Activated T-helper 2 cell treated with anti-CD3 and anti-CD28 coated beads, Interferon-gamma antibody, Interleukin-2, Interleukin-4, amounts not matched to agents 10 μg/mL and 5 μg/mL and 100 μg/mL, durations not matched to agents 14 hours and 24 hours and 36 hours (primary cell): ENCODE measurements at places on chromosomes 7 and 10. TPM values are rescaled to one million over a fixed set of nuclear protein-coding genes. Genes with fewer than 3 reads are reported as not detected.

Gene LRRD1
- total RNA-seq, result 0.09 TPM in 1 of 2 replicates, not detected in the other

Gene TRIM50
- total RNA-seq, result not detected in 2 replicates

Gene SUMF2
- total RNA-seq, result 153 and 158 TPM in 2 replicates

Gene UFSP1
- 3.8 and 5.0 TPM in 2 replicates for total RNA-seq

DNA sequence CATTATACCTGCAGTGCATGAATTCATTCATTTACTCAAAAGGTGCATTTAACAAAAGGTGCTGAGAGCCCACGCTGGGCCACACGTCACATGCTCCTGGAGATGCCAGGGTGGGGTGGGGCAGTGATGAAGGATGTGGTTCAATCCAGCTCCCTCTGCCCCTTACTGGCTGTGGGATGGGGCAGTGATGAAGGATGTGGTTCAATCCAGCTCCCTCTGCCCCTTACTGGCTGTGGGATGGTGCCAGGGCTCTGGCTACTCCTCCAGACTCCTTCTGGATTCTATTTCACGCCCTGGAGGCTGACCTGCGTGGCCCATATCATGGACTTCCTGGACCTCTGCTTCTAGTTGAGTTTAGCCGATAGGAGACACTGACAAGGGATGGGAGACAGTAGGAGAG, 44.0 kb upstream of the CTBP2 start:
- H3K27ac ChIP-seq, result no peak overlapping the region
- no peak overlapping the region for H3K4me3 ChIP-seq
- no peak for DNase-seq
- H3K27me3 ChIP-seq, result no peaks in the 10 kb centered on the region

GRCh38 chr7:31171984-31172383, 119.9 kb downstream of the ADCYAP1R1 start:
- H3K27ac ChIP-seq, result no peak overlapping the region
- no peaks in the 10 kb centered on the region for H3K27me3 ChIP-seq
- H3K4me1 ChIP-seq, result no peaks in the 10 kb centered on the region
- no peak for DNase-seq
- H3K36me3 ChIP-seq, result no peaks in the 10 kb centered on the region

GRCh38 chr7:101121991-101122932, 4.6 kb upstream of the SERPINE1 start:
- H3K27me3 ChIP-seq, result peaks cover 37% of the 10 kb centered on the region

DNA sequence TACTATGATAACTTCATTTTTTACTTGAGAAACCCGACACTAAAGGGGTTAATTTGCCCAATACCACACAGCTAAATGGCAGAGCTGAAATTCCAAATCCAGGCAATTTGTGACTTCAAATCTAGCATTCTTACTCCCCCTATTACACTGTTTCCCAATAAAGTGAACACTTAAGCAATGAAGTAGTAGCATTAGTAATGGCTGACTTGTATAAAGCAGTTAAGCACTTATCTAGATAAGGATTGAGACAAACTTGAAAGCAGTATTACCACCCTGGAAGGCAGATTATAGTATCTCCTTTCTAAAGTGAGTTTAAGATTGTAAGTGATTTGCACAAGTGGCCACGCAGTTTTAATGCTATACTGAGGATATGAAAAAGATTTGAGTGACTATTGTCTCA, 39.3 kb downstream of the WASL start:
- no peak for DNase-seq
- H3K4me1 ChIP-seq, result peaks cover 35% of the 10 kb centered on the region
- H3K4me3 ChIP-seq, result no peak overlapping the region
- H3K27ac ChIP-seq, result no peak overlapping the region
- H3K27me3 ChIP-seq, result no peaks in the 10 kb centered on the region

GRCh38 chr10:78802866-78803265, 265.9 kb upstream of the ZMIZ1 start:
- H3K4me1 ChIP-seq, result no peaks in the 10 kb centered on the region
- no peaks in the 10 kb centered on the region for H3K36me3 ChIP-seq
- no peak overlapping the region for H3K4me3 ChIP-seq

GRCh38 chr7:33050535-33051318, 11.8 kb downstream of the NT5C3A start:
- H3K36me3 ChIP-seq, result peaks cover 5% of the 10 kb centered on the region
- no peak for DNase-seq
- H3K27ac ChIP-seq, result no peak overlapping the region
- H3K27me3 ChIP-seq, result no peaks in the 10 kb centered on the region
- peaks cover 41% of the 10 kb centered on the region for H3K4me1 ChIP-seq
- H3K4me3 ChIP-seq, result no peak overlapping the region

DNA sequence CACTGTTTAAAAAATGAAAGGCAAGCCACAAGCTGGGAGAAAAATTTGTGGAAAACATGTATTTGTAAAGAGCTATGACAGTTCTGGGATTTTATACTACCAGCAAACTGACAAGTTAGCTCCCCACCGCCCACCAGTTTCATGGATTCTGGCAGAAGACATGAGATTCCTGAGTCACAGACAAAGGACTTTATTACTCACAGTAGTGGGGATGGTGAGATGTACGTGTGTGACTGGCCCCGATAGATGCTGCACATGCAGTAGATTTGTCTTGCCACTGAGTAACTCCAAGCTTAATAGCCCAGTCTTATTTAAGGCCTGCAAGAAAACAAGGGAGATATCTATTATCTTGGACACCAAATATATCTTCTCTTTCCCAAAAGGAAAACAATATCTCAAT, 281.7 kb downstream of the AHR start:
- H3K27me3 ChIP-seq, result peaks cover 13% of the 10 kb centered on the region
- no peak overlapping the region for H3K27ac ChIP-seq
- H3K36me3 ChIP-seq, result no peaks in the 10 kb centered on the region
- no peak overlapping the region for H3K4me3 ChIP-seq
- DNase-seq, result no peak
- peaks cover 2% of the 10 kb centered on the region for H3K4me1 ChIP-seq

DNA sequence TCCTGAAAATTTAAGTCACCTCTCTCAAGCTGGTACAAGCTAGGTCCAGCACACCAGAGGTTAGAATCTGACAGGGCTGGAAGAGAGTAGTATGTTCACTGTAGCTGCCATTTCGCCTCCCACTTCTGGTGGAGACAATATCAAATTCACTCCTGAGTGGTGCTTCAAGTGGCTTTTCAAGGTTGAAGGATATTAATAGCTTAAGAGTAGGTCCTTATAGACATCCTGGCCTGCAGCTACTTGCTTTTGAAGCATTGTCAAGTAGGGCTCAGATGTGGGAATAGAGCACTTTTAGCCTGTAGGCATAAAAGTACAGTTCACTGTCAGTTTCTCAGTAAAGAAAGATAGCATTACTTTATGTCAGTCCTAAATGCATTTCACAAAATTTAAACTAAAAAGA, 270.5 kb upstream of the PLPP4 start:
- no peak overlapping the region for H3K27ac ChIP-seq
- no peaks in the 10 kb centered on the region for H3K4me1 ChIP-seq
- no peaks in the 10 kb centered on the region for H3K27me3 ChIP-seq
- H3K36me3 ChIP-seq, result no peaks in the 10 kb centered on the region
- DNase-seq, result no peak

DNA sequence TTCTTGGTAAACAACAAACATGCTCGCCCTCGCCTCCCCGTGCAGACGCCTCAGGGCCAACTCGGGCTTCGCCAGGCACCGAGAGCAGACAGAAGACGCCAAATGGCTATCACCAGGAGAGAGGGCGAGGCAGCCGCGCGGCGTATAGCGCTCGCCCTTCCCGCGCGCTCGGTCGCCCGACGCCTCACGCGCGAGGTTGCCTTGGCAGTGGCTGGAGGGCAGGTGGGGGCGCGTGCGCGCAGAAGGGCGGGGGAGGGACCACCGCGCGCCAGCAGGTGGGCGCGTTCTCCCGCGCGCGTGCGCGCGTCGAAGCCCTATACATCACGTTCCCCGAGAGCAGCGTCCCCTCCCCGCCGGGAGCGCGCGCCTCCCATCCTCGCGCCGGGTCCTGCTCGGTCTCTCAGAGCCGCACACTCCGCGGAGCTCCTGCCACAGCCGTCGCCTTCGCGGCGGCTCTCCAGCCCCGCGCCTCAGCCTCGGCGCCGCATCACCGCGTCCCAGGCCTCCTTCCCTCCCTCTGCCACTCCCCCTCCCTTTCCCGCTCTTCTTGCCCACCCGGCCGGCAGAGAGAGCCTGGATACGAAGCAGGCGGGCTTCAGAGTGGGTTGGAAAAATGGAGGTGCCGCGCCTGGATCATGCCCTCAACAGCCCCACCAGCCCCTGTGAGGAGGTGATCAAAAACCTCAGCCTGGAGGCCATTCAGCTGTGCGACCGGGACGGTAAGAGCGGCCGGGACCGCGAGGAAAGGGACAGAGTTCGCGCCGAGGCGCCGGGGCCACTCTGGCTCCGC, at the start of gene PHYHIPL:
PHYHIPL (plus strand) TSS at position 403 of the 790 bp plus-strand sequence; CDS start at position 614, 211 bp downstream.
- peaks cover 13% of the 10 kb centered on the region for H3K27me3 ChIP-seq
- H3K4me3 ChIP-seq, result no peak within 1 kb of the TSS
- H3K36me3 ChIP-seq, result no peaks in the 10 kb centered on the region

- H3K36me3 ChIP-seq, result peaks cover 81% of the 10 kb centered on the region
- H3K4me3 ChIP-seq, result no peak overlapping the region
- peaks cover 20% of the 10 kb centered on the region for H3K4me1 ChIP-seq
- no peaks in the 10 kb centered on the region for H3K27me3 ChIP-seq
These were observed 21.0 kb downstream of the DLD start for GRCh38 chr7:107911981-107912380.

DNA sequence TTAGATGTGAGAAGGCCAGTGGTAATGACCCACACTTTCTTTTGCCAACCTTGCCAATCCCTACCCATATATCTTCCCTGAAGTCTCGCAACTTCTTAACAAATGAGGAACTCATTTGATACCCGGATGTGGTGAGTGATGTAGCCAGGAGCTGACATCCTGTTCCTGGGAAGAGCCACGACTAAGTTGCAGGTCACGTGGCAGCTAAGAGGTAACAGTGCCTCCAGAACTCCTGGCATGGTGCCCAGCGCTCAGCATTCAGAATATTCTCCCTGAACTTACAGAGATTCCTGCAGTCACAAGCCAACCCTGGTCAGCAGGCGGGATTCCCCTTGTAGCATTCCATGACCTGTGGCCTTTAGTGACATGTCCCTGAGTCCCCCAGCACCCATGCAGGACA, 282.5 kb downstream of the GALNT17 start:
- H3K4me3 ChIP-seq, result no peak overlapping the region
- no peaks in the 10 kb centered on the region for H3K4me1 ChIP-seq
- H3K36me3 ChIP-seq, result no peaks in the 10 kb centered on the region
- no peaks in the 10 kb centered on the region for H3K27me3 ChIP-seq
- H3K27ac ChIP-seq, result no peak overlapping the region
- DNase-seq, result no peak

- DNase-seq, result no peak
- no peaks in the 10 kb centered on the region for H3K4me1 ChIP-seq
These were observed 84.7 kb upstream of the PLXDC2 start for GRCh38 chr10:19731560-19731959.

DNA sequence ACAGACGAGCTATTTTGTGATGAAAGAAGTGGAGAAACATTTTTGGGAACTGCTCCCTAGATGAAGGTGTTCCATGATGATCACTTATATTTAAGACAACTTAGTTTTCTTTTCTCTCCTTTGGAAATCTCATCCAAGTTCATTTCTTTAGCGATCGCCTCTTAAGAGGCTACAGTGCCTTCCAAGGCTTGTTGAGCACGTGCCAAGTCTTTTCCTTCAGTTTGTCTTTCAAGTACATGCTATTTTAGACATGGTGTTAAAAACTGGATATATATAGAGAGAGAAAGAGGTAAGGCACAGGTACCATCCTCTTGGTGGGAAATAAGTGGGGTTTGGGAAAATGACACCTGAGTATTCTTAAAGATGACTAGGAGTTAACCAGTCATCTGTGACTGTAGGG, 2.7 kb downstream of the ADK start:
- DNase-seq, result no peak
- H3K27ac ChIP-seq, result no peak overlapping the region
- no peak overlapping the region for H3K4me3 ChIP-seq
- peaks cover 23% of the 10 kb centered on the region for H3K4me1 ChIP-seq
